Cortex of kidney (tissue), 1 donor: ENCODE measurements at places on chromosomes 5 and 9.

GRCh38 chr9:24820196-24820595 lies 274.5 kb upstream of the IZUMO3 start:
- DNase-seq, result no peak

DNA sequence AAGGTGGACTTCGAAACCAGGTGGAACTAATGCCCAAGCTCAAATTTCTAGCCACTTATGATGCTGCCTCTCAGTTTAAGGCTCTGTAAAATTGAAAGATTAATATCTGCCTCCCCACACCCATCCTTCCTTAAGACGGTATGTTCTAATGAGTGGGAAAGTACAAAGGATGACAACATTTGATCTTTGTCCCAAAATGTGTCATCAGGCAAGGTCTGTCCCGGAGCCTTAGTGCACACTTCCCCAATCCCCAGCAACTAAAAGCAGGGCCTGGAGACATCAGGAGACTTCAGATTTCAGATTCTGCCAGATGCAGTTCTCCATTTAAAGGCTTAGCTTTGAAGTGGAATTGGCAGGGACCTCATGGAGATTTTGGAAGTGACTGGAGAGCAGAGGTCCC lies 316.5 kb downstream of the ASTN2 start:
- no peak for DNase-seq

GRCh38 chr9:107620236-107620635 lies 130.7 kb upstream of the KLF4 start:
- DNase-seq, result no peak

- DNase-seq, result no peak
Observed at GRCh38 chr5:177447066-177447610, 524 bp downstream of the PRR7 start.

DNA sequence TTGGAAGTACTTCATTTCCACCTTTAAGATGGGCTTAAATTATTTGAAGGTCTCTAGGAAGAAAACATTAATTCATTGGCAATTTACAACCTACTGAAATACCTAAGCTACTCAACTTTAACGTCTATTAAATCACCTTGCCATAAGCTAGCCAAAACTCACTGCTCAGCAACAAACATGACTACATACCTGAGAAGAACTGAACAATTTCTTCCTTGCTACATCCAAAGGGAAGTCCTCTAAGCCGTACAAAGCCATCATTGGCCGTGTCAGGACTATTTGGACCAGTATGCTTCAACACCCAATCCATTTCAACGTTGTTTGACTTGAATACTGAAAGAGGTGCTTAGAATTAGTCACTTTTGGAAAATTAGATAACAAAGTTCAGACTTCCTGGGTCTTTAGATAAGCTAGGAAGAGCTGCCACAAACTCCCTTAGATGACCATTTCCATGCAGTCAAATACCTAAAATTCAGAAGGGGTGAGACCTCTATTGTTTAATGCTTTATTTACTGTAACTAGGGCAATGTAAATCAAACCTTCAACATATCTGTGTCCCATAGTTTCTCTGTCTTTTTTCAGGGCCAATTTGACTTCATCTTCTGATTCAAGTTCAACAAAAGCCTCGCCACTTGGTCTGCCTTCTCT lies 2.6 kb downstream of the HNRNPH1 start:
- DNase-seq, result no peak

DNA sequence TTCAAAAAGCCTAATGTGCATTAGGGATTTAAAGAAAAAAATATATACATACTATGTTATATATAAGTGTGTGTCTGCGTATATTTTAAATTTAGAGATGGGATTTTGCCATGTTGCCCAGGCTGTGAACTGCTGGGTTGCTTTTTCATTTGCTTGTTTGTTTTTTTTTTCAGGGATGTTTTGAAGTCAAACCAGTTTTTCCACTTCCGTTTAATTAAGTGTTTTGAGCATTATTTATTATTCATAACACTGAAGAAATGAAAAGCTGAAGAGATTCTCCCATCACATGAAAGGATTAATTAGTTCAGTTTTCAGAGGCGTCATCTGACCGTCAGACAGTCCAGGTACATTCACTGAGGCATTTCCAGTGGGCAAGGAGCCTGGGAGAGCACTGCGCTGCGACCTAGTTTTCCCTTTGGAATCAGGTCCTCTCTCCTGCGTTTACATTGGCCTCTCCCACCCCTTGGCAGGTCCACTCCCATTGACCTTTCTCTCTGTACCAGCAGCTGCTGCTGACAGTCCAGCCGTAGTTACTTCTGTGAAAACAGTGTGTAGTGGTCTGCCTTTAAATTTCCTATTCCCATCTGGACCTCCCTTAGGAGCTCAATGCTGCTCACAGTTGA lies 26.0 kb downstream of the ARRDC3 start:
- no peak for DNase-seq

GRCh38 chr5:169531631-169532030 lies 51.9 kb upstream of the SPDL1 start:
- no peak for DNase-seq

DNA sequence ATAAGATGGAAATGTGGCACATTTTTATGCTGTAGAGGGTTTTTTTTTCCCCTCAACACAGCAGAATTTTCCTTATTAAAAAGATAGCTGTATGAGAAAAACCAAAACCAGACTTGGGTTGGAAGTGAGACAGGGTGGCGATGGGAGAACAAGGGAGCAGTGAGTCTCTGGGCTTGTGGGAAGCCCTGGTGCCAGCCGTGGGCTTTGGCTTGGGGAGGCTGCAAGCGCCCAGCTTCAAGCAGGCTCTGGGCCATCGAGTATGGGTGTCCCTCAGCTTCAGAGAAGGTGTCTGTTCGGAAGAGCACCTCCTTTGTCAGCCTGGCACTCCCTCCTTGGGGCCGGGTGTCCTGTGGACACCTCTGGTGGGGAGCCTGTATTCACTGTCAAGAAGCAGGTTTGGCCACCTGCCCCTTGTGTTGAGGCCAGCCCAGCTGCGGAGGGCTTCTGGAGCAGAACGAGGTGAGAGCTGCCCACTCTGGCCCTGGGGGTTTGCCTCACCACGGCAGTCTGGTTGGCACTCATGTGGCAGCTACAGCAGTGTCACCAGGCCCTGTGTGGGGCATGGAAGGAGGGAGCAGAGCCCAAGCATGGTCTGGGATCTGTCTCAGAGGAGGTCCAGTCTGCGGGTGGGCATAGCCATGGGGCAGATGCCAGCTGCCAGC lies 37.6 kb upstream of the ANGPTL2 start:
- DNase-seq, result no peak

GRCh38 chr5:1800472-1801221 lies 560 bp upstream of the NDUFS6 start:
- no peak for DNase-seq

- no peak for DNase-seq
Observed at GRCh38 chr5:164357395-164358033, 852.1 kb downstream of the MAT2B start.

DNA sequence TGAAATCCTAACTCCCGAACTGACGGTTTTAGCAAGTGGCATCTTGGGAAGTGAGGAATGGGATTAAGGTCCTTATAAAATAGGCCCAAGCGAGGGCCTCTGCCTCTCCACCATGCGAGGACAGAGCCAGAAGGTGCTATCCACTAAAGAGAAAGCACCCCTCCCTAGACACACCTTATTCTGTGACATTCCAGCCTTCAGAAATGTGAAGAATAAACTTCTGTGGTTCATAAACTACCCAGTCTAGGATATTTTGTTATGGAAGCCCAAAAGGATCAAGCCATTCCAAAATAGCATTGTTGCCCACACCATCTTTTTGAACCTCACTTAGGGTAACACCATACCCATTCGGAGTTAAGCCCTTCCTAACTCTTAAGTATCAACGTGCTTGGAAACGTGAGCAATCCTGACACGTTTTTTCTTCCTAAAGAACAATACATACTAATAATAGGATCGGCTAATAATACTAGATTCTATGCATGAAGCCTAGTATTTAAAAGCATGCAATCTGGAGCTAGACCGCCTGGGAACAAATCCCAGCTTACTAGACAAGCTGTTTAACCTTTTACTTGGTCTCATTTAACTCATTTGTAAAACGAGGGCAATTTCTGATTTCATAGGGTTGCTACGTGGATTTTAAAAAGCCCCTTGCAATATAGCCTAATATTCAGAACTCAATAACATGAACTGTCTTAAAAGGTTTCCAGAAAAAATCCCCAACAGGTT lies 1.1 kb upstream of the SMC2 start:
- no peak for DNase-seq

- no peak for DNase-seq
Observed at GRCh38 chr5:88769165-88769564, 113.8 kb downstream of the MEF2C start.

GRCh38 chr9:129177443-129177790 lies 644 bp downstream of the IER5L start:
- no peak for DNase-seq

DNA sequence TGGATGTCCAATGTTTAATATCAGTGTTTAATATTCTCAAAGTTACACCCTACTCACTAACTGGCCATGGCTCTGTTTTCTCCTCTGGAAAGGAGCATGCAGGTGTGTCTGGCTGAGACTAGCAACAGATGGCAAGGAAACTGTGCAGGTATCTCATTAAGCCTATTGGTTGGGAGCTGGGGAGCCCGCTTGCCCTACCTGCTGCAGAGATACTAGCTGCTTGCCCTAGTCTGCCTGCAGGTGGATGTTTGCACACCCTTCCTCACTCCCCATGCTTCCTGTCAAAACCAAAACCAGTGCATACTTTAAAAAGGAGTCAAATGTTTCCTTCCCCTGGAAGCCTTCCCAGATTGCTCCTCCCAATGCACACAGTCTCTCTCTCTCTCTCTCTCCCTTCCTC lies 228.3 kb upstream of the RASEF start:
- no peak for DNase-seq

DNA sequence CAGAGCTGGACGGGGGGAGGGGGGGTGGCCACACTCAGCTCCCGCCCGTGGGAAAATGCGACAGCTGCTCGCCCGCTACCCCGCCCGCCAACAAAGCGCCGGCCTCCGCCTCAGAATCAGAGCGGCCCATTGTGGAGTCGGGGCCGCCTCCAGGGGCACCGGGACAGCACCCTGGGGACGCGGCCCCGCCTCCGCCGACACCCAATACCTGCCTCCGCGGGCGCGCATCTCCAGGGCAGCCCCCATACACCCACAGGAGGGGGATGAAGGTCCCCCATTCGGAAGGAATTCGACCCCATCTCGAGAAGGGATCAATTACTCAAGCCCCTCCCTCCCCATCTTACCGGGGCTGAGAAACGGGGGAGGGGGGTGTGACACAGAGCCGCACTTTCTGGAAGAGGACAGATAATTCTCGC lies 1.3 kb downstream of the NOTCH1 start:
- DNase-seq, result no peak

GRCh38 chr9:92324431-92324830 lies 719 bp downstream of the NOL8 start:
- DNase-seq, result no peak

DNA sequence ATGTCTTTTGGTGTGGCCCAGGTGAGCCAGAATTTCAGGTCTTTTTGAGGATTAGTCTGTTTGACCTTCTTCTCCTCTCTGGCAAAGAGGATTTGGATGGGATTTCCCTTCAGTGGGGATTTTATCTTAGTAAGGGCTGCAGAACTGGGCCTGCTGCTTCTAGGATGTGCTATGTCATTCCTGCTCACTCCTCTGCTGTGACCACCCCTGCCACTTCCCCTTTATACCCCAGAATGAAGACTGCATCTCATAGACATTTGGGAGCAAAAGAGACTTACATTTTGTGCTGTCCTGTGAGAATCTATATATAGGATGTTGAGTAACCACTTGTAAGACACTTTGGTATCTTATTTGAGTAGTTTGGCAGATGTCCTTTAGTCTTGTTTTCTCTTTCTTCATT lies 76.2 kb downstream of the ARHGAP26 start:
- no peak for DNase-seq

DNA sequence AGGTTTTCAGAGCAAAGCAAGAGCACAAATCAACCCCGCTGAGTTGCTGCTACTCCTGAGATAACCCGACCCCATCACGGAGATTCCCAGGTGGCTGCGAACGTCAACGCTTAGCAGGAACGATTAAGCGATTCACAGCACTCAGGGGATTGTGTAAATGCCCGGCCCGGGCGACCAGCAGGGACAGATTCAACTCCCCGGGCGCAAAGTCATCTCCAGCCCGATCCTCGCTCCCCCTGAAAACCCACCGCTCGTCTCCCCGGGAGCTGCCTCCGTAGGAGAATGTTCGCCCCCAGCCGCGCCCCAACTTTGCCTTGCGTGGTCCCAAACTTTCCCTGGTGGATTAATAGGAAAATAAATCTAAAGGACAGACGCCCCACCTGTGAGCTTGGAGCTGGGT lies 685 bp downstream of the SLC24A2 start:
- no peak for DNase-seq

DNA sequence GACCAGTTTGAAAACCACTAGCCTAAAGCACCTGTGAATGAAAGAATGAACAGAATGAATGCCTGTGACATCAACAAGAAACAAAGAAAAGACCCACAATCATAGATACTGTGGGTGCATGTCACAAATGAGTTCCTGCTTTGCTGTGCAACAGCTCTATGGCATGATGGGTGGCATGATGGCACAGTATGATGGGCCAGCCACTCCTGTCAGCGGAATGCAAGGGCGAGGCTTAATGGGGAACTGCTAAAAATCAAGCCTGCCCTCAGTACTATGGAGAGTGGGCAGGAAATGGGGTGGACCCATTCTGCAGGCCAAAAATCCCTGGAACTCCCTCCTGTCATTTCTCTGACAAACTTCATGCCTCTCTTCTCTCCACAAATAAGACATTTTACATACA lies 89.0 kb downstream of the DCP2 start:
- no peak for DNase-seq

- DNase-seq, result no peak
Observed at GRCh38 chr5:35789732-35790456, 66.8 kb upstream of the IL7R start.

DNA sequence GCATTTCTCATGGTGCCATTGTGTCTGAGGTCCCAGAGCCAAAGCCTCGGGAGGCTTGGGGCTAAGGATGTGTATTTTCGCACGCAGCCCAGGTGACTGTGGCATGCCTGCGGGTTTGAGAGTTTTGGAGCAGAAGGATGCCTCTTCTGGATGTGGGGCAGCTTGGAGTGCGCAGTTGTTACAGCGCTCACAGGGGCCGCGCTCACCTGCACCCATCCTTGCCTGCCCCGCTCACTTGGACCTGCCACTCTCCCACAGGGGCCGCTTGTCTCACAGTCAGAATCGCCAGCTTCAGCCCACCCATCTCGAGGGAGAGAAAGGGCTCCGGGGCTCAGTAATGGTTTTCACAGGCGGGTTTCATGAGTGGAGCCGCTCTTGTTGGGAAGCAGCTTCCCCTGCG lies 132.9 kb downstream of the MVB12B start:
- DNase-seq, result no peak

DNA sequence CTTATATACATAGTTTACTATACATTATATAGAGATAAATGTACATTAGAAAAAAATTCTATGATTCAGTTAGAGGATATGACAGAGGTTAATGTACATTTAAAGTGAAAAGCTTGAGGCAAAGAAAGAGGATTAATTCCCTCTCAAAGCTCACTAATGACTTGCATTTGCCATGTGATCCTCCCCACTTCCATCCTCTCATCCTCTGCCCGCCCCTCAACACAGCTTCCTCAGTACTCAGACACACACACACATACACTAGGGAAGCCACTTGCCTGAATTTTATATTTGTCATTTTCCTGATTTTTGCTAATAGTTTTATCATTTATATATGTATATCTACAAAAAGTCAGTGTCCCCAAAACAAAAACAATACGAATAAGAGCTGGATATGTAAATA lies 764.5 kb downstream of the EFNA5 start:
- no peak for DNase-seq

- no peak for DNase-seq
Observed at GRCh38 chr5:6059137-6059800, 319.1 kb downstream of the MED10 start.
